Trophoblast cell (in vitro differentiated cells and primary cell): ENCODE measurements at places on chromosomes 3 and 15.

DNA sequence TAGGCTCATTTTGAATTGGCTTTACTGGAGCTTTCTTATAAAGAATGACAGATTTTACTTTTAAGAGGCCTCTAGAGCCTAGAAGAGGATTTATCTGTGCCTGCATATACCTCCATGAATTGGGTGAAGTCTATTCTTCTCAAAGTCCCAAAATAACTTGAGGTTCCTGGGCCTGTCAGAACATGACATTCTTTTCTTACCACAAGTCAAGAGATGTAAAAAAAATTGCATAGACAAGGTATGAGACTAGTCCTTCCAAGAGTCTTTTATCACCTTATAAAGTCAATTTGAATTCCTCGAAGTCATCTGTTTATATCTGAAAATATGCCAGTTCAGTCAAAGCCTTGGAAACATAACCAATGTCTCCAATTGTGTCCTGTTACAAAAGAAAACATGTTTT lies 17.2 kb upstream of the CD200 start:
- H3K27me3 ChIP-seq, result no peaks in the 10 kb centered on the region
- DNase-seq, result no peak
- no peaks in the 10 kb centered on the region for H3K4me1 ChIP-seq
- no peaks in the 10 kb centered on the region for H3K36me3 ChIP-seq

GRCh38 chr3:197466586-197467399 lies 89.0 kb downstream of the BDH1 start:
- H3K4me1 ChIP-seq, result peaks cover 23% of the 10 kb centered on the region
- no peak overlapping the region for H3K4me3 ChIP-seq
- H3K27ac ChIP-seq, result peak overlapping the region; percentile 73
- no peaks in the 10 kb centered on the region for H3K27me3 ChIP-seq
- DNase-seq, result peak; percentile 75

DNA sequence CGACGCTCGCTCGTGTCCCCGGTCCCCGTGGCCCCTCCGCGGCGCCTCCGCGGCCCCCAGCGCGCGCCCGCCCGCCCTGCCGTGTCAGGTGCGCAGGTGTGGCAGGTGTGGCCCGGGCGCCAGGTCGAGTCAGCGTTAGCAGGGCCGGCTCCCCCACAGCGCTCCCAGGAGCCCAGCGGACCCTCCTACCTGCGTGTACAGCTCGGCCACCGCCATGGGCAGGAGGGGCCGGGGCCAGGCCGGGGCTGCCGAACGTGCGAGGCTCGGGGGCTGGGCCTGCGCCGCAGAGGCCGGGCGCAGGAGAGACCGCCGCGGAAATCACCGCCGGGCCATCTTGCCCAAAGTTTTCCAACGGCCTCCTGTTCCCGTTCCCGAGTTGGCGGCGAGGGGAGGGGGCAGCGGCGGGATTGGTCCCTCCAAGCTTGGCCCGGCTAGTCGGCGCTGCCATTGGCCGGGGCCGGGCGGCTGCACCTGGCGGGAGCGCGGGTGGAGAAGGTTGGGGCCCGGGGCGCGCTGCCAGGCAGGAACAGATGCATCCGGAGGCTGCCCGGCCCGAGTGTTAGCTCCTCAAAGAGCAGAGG lies at the start of gene MYO5C:
MYO5C (minus strand) TSS at position 384 of the 581 bp plus-strand sequence; CDS start at position 216, 168 bp downstream.
- H3K36me3 ChIP-seq, result no peaks in the 10 kb centered on the region
- H3K4me3 ChIP-seq, result peak within 1 kb of the TSS; percentile 85
- no peak within 1 kb of the TSS for H3K27ac ChIP-seq
- DNase-seq, result peak; percentile 30
- peaks cover 6% of the 10 kb centered on the region for H3K4me1 ChIP-seq
- peaks cover 4% of the 10 kb centered on the region for H3K27me3 ChIP-seq

- peaks cover 9% of the 10 kb centered on the region for H3K4me1 ChIP-seq
- peak within 1 kb of the TSS; percentile 32 for H3K4me3 ChIP-seq
- H3K36me3 ChIP-seq, result no peaks in the 10 kb centered on the region
- peak; percentile 26 for DNase-seq
- H3K27me3 ChIP-seq, result no peaks in the 10 kb centered on the region
Measured at GRCh38 chr15:74367296-74367854, at the start of gene CYP11A1. CYP11A1 (minus strand) TSS chr15:74367646; CDS start chr15:74367585, 61 bp downstream.

DNA sequence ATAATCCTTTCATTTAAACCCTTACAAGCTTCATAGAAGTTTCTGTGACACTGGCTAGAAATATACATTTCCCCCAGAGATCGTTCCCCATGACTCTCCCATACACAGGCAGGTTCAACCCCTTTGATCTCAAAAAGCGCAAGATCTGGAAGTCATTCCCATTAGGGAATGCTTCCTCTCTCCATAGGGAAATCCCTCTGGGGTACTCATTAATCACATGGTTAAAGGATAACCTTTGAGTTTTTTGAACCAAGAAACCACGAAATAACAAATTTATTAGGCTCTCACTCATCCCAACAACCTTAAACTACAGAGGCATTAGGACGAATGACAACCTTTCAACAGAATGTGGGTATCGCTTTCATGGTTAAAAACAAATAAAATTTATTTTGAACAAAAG lies 211.9 kb upstream of the PRICKLE2 start:
- H3K4me3 ChIP-seq, result no peak overlapping the region
- no peak for DNase-seq
- H3K27ac ChIP-seq, result no peak overlapping the region
- no peaks in the 10 kb centered on the region for H3K27me3 ChIP-seq

DNA sequence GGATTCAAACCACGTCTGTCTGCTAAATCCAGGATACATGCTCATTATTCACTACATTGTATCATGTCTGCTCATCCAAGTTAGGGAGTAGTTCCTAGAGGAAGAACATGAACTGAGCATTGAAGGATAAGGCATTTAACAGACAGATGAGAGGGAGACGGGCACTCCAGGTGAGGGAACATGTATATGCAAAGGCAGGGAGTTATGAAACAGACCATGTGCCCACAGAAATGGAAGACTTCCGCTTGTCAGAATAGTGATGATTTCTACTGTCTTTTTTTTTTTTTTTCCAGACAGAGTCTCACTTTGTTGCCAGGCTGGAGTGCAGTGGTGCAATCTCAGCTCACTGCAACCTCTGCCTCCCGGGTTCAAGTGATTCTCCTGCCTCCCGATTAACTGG lies 5.0 kb upstream of the NDUFAF1 start:
- no peak overlapping the region for H3K4me3 ChIP-seq
- H3K27ac ChIP-seq, result no peak overlapping the region
- no peaks in the 10 kb centered on the region for H3K36me3 ChIP-seq
- H3K4me1 ChIP-seq, result peaks cover 5% of the 10 kb centered on the region

- no peaks in the 10 kb centered on the region for H3K4me1 ChIP-seq
- H3K27me3 ChIP-seq, result no peaks in the 10 kb centered on the region
- no peaks in the 10 kb centered on the region for H3K36me3 ChIP-seq
- DNase-seq, result no peak
- H3K4me3 ChIP-seq, result no peak overlapping the region
- no peak overlapping the region for H3K27ac ChIP-seq
Measured at GRCh38 chr3:144200004-144200403, 228.4 kb downstream of the DIPK2A start.
